ENCODE measurements at places on chromosomes 1 and 21. TPM values are rescaled to one million over a fixed set of nuclear protein-coding genes. Genes with fewer than 3 reads are reported as not detected.

The OPTC gene
- total RNA-seq, result not detected

DNA sequence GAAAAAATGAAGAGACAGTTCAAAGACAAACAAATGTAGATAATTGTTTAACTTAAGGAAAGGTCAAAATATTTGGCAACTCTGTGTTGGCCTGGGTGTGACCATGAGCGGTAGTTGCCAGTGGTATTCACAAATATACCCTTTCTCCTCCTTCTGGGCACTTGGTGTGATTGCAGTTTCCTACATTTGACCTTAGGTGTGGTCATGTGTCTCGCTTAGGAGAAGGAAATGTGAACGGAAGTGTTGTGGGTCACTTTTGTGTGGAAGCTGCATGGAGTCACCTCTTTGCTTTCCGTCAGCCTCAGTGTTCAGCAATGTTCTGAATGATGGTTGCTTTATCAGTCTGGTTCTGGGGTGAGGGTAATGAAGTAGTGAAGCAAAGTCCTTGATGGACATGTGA is 3.4 kb upstream of the PCSK9 start:
- no peak for DNase-seq

DNA sequence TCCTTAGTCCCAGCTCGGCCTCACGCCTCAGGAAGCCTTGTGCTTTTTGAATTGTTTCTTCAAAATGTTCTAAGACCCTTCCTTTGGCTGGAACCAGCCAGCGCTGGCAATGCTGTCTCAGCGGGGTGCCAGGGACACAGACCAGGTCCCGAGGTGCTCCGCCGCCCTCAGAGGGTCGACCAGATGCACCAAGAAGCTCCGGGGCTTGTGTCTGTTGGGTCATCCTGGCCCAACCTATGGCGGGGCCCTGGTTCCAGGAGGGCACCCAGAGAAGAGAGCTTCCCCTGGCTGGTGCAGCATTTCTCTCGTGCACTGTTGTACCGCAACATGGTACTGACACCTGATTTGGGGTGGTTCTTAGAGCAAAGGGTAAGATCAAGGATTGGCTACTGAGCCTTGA is 40.1 kb upstream of the BECN2 start:
- no peak for DNase-seq

DNA sequence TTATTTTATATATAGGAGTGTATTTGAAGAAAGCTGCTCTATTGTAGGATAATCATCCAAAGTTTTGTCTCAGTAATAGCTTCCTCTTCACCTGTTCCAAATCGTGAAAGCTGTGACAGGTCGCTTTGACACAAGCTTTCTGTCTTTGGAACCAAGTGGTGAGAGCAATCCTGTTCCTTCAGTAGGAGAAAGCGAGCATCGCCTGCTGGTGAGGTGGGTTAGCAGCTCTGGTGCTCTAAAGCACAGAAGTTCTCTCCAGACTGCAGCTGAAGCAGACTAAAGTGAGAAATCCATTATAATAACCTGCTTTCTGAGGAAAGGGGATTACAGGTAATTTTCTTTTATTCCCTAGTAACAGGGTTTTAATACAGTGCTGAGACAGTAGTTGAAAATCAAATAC is 803.8 kb downstream of the ADGRL2 start:
- DNase-seq, result no peak

DNA sequence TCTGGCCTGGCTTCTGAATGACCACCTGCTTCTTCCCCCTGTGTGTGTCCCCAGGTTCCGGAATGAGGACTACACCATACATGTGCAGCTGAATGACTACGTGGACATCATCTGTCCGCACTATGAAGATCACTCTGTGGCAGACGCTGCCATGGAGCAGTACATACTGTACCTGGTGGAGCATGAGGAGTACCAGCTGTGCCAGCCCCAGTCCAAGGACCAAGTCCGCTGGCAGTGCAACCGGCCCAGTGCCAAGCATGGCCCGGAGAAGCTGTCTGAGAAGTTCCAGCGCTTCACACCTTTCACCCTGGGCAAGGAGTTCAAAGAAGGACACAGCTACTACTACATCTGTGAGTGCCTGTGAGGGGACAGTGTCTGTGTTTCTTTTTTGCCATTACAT is 3.6 kb downstream of the EFNA1 start:
- DNase-seq, result no peak

The RIPPLY3 gene
- total RNA-seq, result not detected

- DNase-seq, result no peak
Observed at GRCh38 chr1:5684791-5685190, 307.4 kb downstream of the NPHP4 start.

- no peak for DNase-seq
Observed at GRCh38 chr1:231059566-231060193, 19.6 kb upstream of the FAM89A start.

DNA sequence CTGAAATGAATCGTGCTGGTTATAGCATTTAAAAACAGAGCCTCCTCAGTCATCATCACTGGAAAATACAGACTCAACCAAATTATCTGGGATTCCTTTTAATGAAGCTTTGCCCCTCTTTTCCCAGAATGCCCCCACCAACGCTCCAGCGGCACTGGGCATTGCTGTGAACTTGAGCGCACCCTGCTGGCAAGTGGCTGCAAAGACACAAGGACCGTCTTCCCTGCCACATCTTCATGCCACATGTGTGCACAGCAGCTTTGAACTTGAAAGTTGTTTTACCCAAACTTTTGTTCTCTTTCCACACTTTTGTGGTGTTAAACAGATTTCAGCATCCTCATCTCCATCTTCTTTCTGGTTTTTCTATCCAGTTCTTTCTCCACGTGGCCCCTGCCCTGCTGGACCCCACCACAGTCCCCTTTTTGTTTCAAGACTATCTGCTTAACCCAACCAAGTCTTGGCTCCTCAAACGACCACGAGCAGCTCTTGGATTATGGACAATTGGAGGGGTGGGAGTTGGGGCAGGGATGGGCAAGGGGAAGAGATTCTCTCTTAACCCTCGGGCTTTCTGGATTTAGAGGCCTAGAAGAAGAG is 12.8 kb upstream of the LMX1A start:
- DNase-seq, result no peak

- DNase-seq, result no peak
Observed at GRCh38 chr1:38563942-38564735, 295.4 kb downstream of the RRAGC start.

The SLAMF6 gene
- 5.6 TPM for total RNA-seq

GRCh38 chr1:198919667-198920398 is 281.0 kb downstream of the PTPRC start:
- no peak for DNase-seq

GRCh38 chr21:45357436-45358260 is 47.3 kb upstream of the COL18A1 start:
- DNase-seq, result no peak

The SHISAL2A gene
- total RNA-seq, result 0.54 TPM

The FAM177B gene
- total RNA-seq, result not detected

- DNase-seq, result no peak
Observed at GRCh38 chr1:55700359-55701130, 485.4 kb upstream of the USP24 start.

DNA sequence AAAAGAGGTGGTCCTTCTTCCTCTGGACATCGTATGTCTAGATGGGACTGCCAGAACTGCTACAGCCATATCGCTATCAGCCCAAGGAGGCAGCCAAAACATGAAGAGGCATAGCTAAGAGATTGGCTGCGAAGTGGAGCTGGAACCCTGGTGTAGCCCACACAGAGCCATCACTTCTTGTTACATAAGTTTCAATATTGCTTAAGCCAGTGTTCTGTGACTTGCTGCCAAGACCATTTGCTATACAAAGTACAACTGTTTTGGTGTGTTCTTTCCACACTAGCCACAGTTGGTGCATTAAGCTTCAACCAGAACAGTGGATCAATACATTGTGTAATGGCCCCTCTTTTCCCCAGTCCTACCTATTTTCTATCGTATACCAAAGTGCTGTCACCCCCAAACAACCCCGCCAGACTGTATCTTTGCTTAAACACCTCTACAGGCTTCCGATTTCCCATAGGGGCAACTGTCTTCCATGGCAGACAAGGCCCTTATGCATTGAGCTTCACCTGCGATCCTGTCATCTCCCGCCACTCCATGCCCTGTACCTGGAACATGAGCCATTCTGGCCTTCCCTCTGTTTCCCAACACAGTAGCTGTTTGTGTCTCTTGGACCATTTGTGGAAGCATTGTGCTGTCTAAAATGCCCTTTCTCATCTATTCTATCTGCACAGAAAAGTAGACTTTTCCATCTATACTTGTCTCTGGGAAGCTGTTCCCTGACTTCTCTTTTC is 241.8 kb downstream of the TTLL7 start:
- DNase-seq, result no peak

DNA sequence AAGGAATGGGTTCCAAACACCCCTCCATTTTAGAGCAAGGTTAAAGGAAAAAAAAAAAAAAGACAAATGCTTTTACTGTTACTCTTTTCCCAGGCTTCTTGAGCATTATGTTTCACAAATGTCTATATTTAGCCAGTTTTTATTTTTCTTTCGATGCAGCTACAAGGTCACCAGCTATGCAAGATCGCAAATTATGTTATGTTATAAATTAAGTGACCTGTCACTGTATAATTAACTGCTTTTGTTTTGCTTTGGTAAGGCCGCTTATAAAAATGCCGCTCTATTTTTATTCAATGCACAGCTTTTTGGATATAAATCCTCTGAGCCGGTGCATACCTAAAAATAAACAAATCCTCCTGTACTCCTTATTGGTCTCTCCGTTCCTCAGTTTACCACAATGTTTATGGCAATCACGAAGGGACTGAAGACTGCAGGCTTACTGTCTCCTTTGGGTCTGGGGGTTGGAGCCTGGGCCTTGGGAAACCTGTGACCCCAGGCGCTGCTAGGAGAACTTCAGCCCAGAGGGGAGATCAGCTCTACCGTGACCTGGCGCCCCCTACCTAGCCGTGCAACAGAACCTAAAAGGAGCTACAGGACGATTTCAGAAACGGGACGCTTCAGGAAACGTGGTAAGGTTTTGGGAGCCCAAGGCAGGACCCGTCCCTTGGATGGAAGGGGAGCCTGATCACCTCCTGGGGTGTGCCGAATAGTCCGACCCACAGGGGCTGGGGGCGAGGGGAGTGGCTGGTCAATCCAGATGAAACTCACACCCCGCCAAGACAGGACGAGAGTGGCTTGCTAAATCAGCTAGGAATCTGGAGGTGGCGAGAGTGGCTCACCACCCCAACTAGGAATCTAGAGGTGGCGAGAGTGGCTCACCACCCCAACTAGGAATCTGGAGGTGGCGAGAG is 101.2 kb upstream of the CD55 start:
- no peak for DNase-seq

Data from thoracic aorta (tissue), 2 donors.